Upper lobe of right lung (tissue), 1 donor: ENCODE measurements at places on chromosomes 3 and 15. TPM values are rescaled to one million over a fixed set of nuclear protein-coding genes. Genes with fewer than 3 reads are reported as not detected.

SLC27A2 gene
- total RNA-seq = 0.96 TPM

AMT gene
- 9.0 TPM for total RNA-seq

TXNRD3 gene
- total RNA-seq = 10.3 TPM

ALPK3 gene
- 21.0 TPM for total RNA-seq

COX5A gene
- 138 TPM for total RNA-seq

GRCh38 chr3:37952564-37952963 is 38.0 kb upstream of the VILL start:
- no peaks in the 10 kb centered on the region for H3K27me3 ChIP-seq
- no peaks in the 10 kb centered on the region for H3K36me3 ChIP-seq
- H3K4me1 ChIP-seq = peaks cover 31% of the 10 kb centered on the region
- H3K4me3 ChIP-seq = no peak overlapping the region
- no peak overlapping the region for H3K27ac ChIP-seq

DNA sequence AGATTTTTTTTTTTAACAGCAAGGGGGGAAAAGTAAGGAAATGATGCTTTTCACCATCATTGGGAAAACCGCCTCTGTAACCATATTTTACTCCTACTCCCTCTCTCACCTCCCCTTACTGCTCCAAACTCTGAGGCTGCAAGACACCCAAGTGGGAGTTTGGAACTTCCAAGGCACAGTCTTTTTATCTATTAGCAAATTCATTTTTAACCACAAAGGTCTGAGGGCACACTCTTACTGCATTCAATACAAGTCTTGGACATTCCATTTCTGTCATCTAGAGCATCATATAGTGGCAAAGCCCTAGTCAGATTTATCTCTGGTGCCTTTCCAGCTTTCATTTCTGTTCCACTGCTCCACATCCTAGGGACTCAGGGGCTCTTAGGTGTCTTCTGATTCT is 13.2 kb downstream of the FAM162A start:
- no peak overlapping the region for H3K27ac ChIP-seq
- H3K27me3 ChIP-seq = no peaks in the 10 kb centered on the region
- no peaks in the 10 kb centered on the region for H3K4me1 ChIP-seq
- DNase-seq = no peak

DNA sequence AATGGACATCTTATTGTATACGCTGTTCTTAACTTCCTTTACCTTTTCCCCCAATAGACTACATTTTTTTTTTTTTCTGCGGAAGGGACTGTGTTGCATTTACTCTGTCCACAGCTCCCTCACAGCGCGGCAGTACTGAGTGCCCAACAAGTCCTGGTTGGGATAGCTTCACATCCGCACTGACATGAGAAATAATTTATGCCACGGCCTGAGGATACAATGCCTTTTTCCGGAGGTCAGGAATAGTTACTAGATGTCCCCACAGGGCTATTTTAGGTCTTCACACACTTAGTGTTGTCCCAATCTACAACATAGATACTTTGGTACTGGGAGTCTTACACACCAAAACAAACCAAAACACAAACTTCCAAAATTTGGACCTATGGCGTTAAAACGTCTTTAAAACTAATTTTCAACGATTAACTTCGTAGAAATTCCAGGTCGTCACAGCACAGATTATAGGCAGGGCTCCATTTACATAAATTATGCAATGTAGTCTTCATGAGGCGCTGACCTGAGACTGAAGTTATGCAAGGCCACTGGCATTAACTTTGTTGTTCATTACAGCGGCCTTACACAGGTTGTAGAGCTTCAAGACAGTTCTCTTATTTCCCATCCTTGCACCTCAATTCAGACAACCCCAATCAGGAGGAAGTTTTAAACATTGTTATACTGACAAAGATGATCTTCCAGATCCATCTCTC is 989 bp upstream of the PPIB start:
- H3K36me3 ChIP-seq = peaks cover 29% of the 10 kb centered on the region
- no peaks in the 10 kb centered on the region for H3K27me3 ChIP-seq
- H3K4me1 ChIP-seq = peaks cover 32% of the 10 kb centered on the region
- H3K4me3 ChIP-seq = peak overlapping the region; percentile 89

GRCh38 chr3:75341324-75342067 is 322.6 kb upstream of the FRG2C start:
- no peaks in the 10 kb centered on the region for H3K36me3 ChIP-seq
- H3K4me1 ChIP-seq = no peaks in the 10 kb centered on the region
- no peaks in the 10 kb centered on the region for H3K27me3 ChIP-seq
- no peak overlapping the region for H3K27ac ChIP-seq

- no peak overlapping the region for H3K4me3 ChIP-seq
- H3K36me3 ChIP-seq = peaks cover 37% of the 10 kb centered on the region
- no peak for DNase-seq
- H3K4me1 ChIP-seq = peaks cover 16% of the 10 kb centered on the region
Measured at GRCh38 chr3:53174346-53175250, 13.6 kb downstream of the PRKCD start.

DNA sequence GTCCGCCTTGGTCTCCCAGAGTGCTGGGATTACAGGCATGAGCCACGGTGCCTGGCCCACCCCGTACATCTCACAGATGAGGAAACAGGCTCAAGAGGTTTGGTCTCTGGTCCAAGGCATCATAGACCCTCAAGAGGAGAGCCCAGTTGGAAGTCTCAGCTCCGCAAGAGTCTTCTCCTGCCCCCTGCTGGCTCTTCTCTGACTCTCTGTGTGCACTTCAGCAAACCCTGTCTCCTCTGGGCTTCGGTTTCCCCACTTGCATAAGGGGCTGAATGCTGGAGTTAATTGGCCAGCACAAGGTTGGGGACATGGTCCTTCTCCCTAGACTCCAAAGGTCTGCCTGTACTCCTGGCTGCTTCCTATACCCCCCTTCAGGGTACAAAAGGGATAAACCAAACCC is 3.9 kb downstream of the MST1R start:
- peaks cover 32% of the 10 kb centered on the region for H3K4me1 ChIP-seq
- H3K27ac ChIP-seq = peak overlapping the region; percentile 76
- no peak for DNase-seq

GRCh38 chr15:74776821-74777768 is 4.8 kb upstream of the CSK start:
- no peaks in the 10 kb centered on the region for H3K27me3 ChIP-seq
- DNase-seq = peak; percentile 66
- no peak overlapping the region for H3K4me3 ChIP-seq

DNA sequence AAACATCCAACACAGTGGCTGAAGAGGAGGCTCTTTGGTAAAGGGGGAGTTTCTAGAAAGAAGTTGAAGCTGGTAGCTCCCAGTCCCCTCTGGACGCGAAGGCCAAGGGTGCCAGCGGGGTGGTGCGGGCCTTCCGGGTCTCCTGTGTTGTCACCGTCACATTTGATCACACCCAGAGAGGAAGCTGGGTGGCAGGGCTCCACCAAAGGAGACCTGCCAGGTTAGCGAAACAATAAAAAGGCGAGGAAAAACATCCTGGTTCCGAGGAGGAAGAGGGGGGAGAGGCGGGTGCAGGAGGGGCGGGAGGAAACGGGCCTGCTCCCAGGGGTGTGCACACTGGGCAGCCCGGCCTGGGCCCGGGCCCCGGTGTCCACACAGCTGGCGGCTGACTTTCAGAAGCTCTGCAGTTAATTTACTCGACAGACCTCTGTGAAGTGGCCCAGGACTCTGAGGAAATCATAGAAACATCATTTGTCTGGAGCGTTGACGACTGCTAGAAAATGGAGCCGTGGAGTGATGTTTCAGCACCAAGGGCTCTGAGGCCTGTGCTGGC is 12.1 kb downstream of the HEG1 start:
- no peak for DNase-seq
- peaks cover 78% of the 10 kb centered on the region for H3K4me1 ChIP-seq
- no peaks in the 10 kb centered on the region for H3K27me3 ChIP-seq
- no peaks in the 10 kb centered on the region for H3K36me3 ChIP-seq

GRCh38 chr3:39810647-39811161 is 1.3 kb downstream of the MYRIP start:
- no peak overlapping the region for H3K27ac ChIP-seq
- no peak for DNase-seq
- no peaks in the 10 kb centered on the region for H3K36me3 ChIP-seq
- peak overlapping the region; percentile 57 for H3K4me3 ChIP-seq
- peaks cover 8% of the 10 kb centered on the region for H3K4me1 ChIP-seq

GRCh38 chr3:119497820-119498185 is 544 bp upstream of the TIMMDC1 start:
- peak overlapping the region; percentile 97 for H3K27ac ChIP-seq
- H3K36me3 ChIP-seq = no peaks in the 10 kb centered on the region
- peak overlapping the region; percentile 91 for H3K4me3 ChIP-seq
- H3K27me3 ChIP-seq = no peaks in the 10 kb centered on the region

GRCh38 chr3:106381939-106382335 is 513.1 kb upstream of the CBLB start:
- no peak overlapping the region for H3K4me3 ChIP-seq
- H3K36me3 ChIP-seq = no peaks in the 10 kb centered on the region
- H3K4me1 ChIP-seq = no peaks in the 10 kb centered on the region
- H3K27me3 ChIP-seq = no peaks in the 10 kb centered on the region

GRCh38 chr3:65922441-65922840 is 116.3 kb downstream of the MAGI1 start:
- DNase-seq = no peak
- H3K4me3 ChIP-seq = no peak overlapping the region
- no peaks in the 10 kb centered on the region for H3K36me3 ChIP-seq
- no peak overlapping the region for H3K27ac ChIP-seq
- no peaks in the 10 kb centered on the region for H3K27me3 ChIP-seq
- H3K4me1 ChIP-seq = no peaks in the 10 kb centered on the region

DNA sequence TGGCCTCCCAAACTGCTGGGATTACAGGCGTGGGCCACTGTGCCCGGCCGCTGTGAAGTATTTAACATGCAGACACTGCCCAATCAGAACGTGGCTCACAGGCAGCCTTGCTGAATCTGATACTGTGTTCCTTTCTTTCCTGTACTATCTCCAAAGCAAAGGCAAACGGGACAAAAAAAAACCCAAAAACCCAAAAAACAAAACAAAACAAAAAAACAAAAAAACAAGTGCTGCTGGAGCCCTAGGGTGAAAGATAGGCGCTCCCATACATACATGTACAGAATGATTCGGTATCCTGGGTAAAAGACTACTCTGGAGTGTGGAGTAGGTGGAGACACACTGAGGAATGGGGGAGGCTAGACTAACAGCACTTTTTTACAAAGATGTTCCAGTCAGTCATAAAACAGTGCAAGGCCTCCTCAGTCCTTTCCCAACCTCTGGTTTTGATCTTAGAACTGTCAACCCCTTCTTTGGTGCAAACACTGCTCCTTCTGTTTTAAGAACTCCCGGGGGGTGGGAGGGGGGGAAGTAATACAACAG is 7.7 kb upstream of the MAP1A start:
- H3K36me3 ChIP-seq = no peaks in the 10 kb centered on the region
- H3K27ac ChIP-seq = peak overlapping the region; percentile 78

- no peak for DNase-seq
- no peaks in the 10 kb centered on the region for H3K27me3 ChIP-seq
- peaks cover 10% of the 10 kb centered on the region for H3K4me1 ChIP-seq
Measured at GRCh38 chr3:131795390-131796090, 239.3 kb downstream of the CPNE4 start.

DNA sequence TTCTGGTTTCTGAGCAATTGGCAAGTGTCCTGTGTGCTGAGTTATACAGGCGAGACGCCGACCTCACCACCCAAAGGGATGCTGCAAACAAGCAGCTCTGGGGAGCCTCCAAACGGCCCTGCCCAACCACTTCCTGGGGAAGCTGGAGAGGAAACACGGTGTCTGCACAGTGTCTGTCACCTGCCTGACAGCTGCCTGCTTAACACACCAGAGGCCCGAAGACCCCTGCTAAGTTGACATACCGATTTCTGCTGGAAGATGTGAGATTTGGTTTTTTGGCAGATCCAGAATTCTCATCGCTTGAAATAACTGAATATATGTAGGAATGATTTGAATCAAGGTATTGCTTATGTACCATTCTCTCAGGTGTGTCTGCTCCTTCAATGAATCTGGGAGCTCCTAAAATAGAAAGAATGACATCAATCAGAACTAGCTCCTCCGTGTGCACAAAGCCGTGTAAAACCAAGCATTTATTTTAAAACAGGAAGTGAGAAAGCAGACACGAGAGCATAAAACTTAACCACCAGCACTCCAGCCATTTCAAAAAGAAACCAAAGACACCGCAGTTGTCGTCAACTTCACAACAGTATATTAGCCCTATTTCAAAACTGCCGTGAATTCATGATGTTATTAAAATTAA is 27.2 kb downstream of the LRRC2 start:
- peak; percentile 73 for DNase-seq
- no peaks in the 10 kb centered on the region for H3K36me3 ChIP-seq
- no peaks in the 10 kb centered on the region for H3K27me3 ChIP-seq

DNA sequence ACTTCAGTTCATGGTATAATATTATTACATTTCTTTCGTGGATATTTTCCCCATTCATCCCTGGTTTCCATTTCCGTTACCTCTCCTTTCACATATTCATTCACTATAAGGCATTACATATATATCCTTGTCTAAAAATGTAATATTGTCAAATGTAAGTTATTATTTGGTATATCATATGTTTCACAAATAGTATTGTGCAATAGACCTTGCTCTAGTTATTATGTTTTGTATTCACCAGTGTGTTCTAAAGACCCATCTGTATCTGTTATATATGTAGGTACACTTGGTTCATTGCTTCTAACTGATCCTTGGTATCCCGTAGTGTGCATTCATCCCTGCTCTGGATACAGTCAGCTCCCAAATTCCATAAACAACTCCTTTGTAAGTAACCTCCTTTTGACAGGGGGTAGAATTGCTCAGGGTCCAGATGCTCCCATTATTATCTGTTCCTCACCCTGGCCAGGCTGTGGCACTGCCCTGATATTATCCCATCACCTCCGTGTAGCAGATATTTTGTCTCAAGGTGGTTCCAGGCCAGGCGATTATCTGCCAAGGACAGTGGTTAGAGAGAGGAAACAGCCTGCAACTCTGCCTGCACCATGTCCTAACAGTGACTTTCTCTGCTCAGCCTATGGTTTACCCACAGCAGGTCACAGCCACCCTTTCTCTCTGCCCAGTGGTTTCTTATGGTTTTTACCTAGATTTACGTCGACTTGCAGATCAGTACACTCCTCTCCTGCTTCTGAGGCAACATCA is 29.2 kb downstream of the PAQR9 start:
- no peak overlapping the region for H3K4me3 ChIP-seq
- H3K27ac ChIP-seq = no peak overlapping the region
- H3K4me1 ChIP-seq = no peaks in the 10 kb centered on the region

DNA sequence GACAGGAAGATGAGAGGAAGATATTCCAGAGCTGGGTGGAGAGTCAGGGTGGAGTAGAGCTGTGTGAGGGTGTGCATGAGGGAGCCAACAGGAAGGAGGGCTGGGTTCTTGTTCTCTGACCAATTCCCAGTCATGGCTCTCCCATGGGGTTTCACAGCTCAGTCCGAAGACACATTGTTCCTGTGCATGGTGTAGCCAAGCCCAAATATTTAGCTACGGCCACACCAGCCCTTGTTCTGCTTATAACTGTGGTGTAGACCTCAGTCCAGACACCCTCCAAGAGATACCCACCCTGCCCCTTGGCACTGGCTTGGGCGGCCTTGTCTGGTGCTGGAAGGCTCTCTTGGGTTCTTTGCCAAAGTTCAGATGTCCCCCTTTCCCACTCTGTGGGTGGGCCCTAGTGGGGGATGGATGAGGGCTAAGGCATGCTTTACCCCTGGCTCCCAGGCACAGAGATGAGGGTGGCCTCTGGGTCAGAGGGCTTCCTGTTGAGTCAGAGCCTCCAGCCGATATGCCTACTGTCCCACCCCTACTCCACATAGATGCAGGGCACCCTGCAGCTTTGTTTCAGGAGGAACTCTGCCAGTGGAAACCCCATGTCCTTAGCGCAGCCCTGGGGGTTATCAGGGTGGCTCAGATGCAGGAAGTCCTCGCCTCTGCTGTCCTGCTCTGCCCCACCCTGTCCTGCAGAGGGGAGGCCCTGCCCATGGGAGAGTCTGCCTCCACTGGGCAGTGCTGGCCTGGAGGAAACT is 271.2 kb upstream of the CTDSPL start:
- no peaks in the 10 kb centered on the region for H3K27me3 ChIP-seq
- peaks cover 31% of the 10 kb centered on the region for H3K4me1 ChIP-seq
- H3K4me3 ChIP-seq = no peak overlapping the region
- H3K36me3 ChIP-seq = no peaks in the 10 kb centered on the region
- H3K27ac ChIP-seq = peak overlapping the region; percentile 72
